Glutamatergic neuron (in vitro differentiated cells): ENCODE measurements at places on chromosomes 5 and 9. TPM values are rescaled to one million over a fixed set of nuclear protein-coding genes. Genes with fewer than 3 reads are reported as not detected.

GRCh38 chr9:129068990-129069861 lies 11.7 kb upstream of the DOLPP1 start:
- no peak for DNase-seq
- peaks cover 6% of the 10 kb centered on the region for H3K4me1 ChIP-seq
- H3K4me3 ChIP-seq, result no peak overlapping the region
- H3K36me3 ChIP-seq, result no peaks in the 10 kb centered on the region
- H3K27ac ChIP-seq, result peak overlapping the region; percentile 5

DNA sequence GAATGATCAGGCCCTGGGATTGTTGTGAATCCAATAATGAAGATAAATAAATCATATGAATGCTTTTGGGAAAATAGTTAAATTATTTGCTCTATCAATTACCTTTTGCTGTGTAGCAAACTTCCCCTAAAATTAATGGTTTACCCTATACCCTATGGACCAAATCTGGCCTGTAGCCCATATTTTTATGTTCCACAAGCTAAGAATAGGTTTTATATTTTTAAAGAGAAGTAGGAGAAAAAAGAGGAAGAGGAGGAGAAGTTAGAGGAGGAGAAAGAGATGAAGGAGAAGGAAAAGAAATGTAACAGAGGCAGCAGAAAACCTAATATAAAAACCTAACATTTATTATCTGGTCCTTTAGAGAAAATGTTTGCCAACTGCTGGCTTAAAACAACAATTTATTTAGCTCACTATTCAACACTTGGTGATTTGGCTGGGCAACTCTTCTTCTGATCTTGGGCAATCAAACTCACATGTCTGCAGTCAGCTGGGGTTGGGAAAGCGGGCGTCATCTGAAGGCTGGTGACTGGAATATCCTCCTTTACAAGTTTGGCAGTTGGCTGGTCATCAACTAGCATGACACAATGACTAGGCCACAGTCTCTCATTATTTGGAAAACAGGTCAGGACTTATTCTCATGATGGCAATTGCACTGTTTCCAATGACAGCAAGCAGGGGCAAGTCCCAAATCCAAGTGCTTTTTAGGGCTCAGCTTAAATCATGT lies 522.9 kb downstream of the RASEF start:
- DNase-seq, result no peak
- H3K4me3 ChIP-seq, result no peak overlapping the region
- H3K4me1 ChIP-seq, result peaks cover 4% of the 10 kb centered on the region
- H3K36me3 ChIP-seq, result no peaks in the 10 kb centered on the region

- H3K4me3 ChIP-seq, result no peak overlapping the region
- no peak for DNase-seq
- peaks cover 5% of the 10 kb centered on the region for H3K27me3 ChIP-seq
These were observed 25.3 kb downstream of the NIPBL start for GRCh38 chr5:36901856-36902255.

GRCh38 chr9:37037503-37038301 lies 3.6 kb upstream of the PAX5 start:
- DNase-seq, result peak; percentile 48
- peaks cover 15% of the 10 kb centered on the region for H3K4me1 ChIP-seq
- H3K36me3 ChIP-seq, result peaks cover 5% of the 10 kb centered on the region
- H3K27me3 ChIP-seq, result peaks cover 19% of the 10 kb centered on the region
- H3K4me3 ChIP-seq, result peak overlapping the region; percentile 86

DNA sequence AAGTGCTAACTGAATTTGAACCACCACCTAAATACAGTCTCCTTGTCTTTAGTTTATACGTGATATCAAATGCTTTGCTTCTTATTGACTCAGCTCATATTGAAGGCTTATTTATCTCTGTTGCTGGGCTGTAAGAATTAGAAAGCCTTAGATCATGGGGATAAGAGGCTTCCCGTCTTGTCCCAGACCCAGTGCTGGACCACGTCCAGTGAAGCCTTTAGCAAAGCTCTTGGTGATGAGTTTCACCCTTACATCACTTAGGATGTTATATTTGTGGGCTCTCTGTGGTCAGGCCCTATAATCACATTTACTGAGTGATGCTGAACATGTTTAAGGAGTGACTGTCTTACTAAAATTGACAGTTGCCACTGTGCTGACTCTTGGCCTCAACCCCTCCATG lies 11.2 kb downstream of the FAM240B start:
- H3K4me3 ChIP-seq, result no peak overlapping the region
- DNase-seq, result no peak
- no peaks in the 10 kb centered on the region for H3K27me3 ChIP-seq
- H3K36me3 ChIP-seq, result no peaks in the 10 kb centered on the region

- H3K4me3 ChIP-seq, result no peak overlapping the region
- no peaks in the 10 kb centered on the region for H3K27me3 ChIP-seq
- no peak for DNase-seq
These were observed 138.1 kb downstream of the ADAMTS12 start for GRCh38 chr5:33753704-33754103.

DNA sequence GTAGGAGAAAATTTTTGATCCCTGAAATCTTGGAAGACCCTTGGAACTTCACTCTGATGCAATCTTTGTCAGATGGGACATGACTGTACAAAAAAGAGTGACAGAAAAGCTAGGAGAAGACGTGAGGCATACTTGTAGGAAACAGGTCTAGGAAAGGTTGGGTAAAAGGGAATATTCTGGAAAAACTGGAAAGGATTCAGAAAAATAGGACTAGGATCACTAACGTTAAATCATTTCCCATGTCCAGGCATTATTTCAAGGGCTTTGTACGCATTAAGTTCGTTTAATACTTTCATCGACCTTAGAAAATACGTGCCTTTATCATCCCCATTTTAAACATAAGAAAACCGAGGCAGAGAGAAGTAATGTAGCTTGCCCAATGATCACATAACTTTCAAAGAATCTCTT lies 2.9 kb downstream of the ALDH1A1 start:
- no peaks in the 10 kb centered on the region for H3K27me3 ChIP-seq
- no peaks in the 10 kb centered on the region for H3K4me1 ChIP-seq
- no peak overlapping the region for H3K4me3 ChIP-seq

DNA sequence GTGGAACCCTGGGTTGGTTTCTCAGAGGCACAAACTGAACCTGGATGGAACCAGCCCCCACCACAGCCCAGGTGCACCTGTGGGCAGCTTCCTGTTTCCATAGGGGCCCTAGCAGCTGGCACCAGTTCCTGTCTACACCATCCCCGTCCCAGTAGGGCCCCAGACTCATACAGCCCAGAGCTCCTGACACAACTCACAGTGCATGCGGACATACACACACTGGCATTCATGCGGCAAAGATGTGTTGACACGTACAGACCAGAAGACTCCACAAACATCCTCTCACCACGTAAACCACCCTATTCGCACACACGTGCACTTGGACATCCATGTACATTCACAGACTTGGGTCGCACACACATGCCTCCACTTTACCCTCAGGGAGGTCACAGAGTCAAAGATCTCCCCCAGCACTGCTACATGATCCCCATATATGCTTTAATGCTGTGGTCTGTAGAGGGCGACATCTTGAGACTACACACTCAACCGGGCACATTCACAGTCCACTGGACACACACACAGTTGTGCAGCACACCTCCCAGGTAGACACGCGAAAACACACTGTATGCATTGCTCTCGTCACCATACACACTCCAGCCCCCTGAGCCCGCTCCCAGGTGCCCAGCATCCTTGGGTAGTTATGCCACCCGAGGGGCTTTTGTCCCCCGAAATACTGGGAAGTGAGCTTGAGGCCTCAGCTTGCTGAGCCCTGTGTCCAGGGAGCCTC lies 22.4 kb downstream of the CXXC5 start:
- peak overlapping the region; percentile 83 for H3K27ac ChIP-seq
- peaks cover 47% of the 10 kb centered on the region for H3K4me1 ChIP-seq
- DNase-seq, result no peak
- H3K27me3 ChIP-seq, result peaks cover 6% of the 10 kb centered on the region

DNA sequence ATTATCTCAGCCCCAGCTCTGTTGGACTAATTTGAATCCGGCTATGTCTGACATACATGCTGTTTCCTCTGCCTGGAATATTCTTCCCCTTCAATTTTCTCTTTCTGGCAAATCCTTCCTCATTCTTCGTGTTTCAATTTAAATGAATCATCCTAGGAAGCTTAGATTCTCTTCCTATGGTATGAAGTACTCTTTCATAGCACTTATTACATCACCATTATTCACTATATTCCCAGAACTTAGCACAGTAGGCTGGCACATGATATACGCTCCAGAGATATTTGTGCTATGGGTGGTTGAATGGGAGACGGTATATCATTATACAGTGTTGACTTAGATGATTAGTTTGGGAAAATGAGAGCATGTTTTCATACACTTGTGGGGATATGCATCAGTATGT lies 91.0 kb upstream of the JAK2 start:
- H3K4me1 ChIP-seq, result no peaks in the 10 kb centered on the region
- no peak overlapping the region for H3K4me3 ChIP-seq
- DNase-seq, result no peak
- no peaks in the 10 kb centered on the region for H3K36me3 ChIP-seq
- no peak overlapping the region for H3K27ac ChIP-seq
- no peaks in the 10 kb centered on the region for H3K27me3 ChIP-seq

- H3K4me1 ChIP-seq, result no peaks in the 10 kb centered on the region
- DNase-seq, result no peak
- H3K27me3 ChIP-seq, result no peaks in the 10 kb centered on the region
These were observed 15.4 kb upstream of the C9 start for GRCh38 chr5:39379693-39380092.

DNA sequence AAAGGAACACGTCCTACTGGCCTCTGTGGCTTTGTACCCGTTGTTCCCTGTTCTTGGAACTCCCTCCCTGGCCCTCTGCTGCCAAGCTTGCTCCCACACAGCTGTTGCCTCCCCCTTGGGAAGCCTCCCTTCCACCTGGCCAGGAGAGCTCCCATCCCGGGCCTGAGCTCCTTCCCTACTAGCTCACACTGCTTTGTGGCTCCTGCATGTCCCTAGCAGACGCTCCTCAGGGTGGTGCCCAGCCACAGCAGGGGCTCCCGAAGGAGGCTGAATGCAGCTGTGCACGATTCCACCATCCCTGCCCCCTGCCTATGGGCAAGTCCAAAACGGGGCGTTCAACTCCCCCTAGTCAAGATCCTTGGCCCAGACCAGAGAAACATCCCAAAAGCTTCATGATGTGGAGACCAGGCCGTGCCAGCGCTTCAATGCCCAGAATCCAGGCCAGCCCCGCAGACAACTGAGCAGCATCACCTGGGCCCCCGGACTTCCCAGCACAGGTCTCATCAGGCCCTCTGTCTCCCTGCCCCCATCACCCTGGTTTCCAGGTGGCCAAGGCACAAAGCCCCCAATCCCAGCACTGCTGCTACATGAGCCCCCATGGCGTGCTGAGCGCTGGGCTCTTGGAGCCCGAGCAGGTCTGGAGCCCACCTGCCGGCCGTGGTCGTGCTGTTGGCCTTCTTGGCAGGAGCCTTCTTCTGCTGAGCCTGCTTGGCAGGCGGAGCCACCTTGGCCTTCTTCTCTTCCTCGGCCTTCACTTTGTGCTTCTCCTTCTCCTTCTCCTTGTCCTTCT lies 14.3 kb downstream of the BRD3OS start:
- H3K4me1 ChIP-seq, result peaks cover 7% of the 10 kb centered on the region
- no peak overlapping the region for H3K4me3 ChIP-seq
- no peaks in the 10 kb centered on the region for H3K27me3 ChIP-seq
- H3K27ac ChIP-seq, result peak overlapping the region; percentile 59
- peaks cover 8% of the 10 kb centered on the region for H3K36me3 ChIP-seq

- H3K4me3 ChIP-seq, result no peak overlapping the region
- H3K36me3 ChIP-seq, result peaks cover 11% of the 10 kb centered on the region
- no peak for DNase-seq
These were observed 31.5 kb upstream of the TMED7 start for GRCh38 chr5:115657125-115657880.

- no peaks in the 10 kb centered on the region for H3K36me3 ChIP-seq
- no peak overlapping the region for H3K4me3 ChIP-seq
- DNase-seq, result no peak
These were observed 344.9 kb downstream of the ENC1 start for GRCh38 chr5:74295676-74296075.

DNA sequence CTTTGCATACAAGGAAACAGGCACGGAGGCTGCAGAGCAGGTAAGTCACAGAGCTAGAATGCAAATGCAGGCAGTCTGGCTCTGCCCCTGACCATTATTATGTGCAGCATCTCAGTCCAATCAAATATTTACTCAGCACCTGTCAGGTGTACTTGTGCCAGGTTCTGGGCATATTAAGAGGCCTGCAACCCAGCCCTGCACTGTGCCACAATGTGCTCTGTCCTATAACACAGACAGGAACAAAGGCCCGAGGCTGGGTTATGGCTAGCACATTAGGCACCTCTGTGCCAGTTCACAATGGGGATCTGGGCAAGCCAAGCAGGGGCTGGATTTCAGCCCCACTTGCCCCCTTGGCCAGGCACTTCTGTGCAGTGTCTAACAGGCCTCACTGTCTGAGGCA lies 14.0 kb downstream of the ARL15 start:
- peaks cover 53% of the 10 kb centered on the region for H3K4me1 ChIP-seq
- no peak overlapping the region for H3K4me3 ChIP-seq
- DNase-seq, result no peak
- H3K27me3 ChIP-seq, result no peaks in the 10 kb centered on the region

- no peak overlapping the region for H3K4me3 ChIP-seq
- H3K4me1 ChIP-seq, result no peaks in the 10 kb centered on the region
- H3K36me3 ChIP-seq, result no peaks in the 10 kb centered on the region
These were observed 86.9 kb downstream of the HACD4 start for GRCh38 chr9:20944507-20944906.

DNA sequence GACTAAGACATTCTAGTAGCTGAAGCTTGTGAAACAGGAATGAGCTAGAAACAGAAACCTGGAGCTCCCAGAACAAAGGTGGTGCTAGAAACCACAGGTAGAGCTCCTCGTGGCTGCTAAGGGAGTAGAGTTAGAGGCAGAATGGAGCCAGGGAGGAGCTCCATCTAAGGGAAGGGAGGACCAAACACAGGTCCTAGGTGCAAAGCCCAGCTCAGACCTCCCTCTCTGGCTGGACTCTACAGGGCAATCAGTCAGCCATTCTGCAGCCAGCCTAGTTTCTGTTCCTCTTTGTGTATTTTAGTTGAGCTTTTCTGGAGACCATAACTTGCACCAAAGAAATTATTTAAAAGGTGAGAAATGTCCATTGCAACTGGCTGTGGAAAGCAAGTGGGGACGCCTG lies 70.4 kb downstream of the CRB2 start:
- H3K27ac ChIP-seq, result no peak overlapping the region
- H3K36me3 ChIP-seq, result peaks cover 16% of the 10 kb centered on the region
- H3K4me3 ChIP-seq, result no peak overlapping the region
- no peak for DNase-seq
- peaks cover 8% of the 10 kb centered on the region for H3K27me3 ChIP-seq

Gene LRRTM2
- total RNA-seq, result 28.9 TPM

Gene LEAP2
- total RNA-seq, result 2.5 TPM

Gene PCDHGA6
- 6.3 TPM for total RNA-seq

Gene PCDHGA3
- total RNA-seq, result 10.4 TPM
